Activated CD4-positive, alpha-beta T cell treated with anti-CD3 and anti-CD28 coated beads for 48 hours (primary cell): ENCODE measurements at places on chromosomes 16 and 17.
A peak's percentile ranks its signal among the peaks of the same experiment; 100 is the strongest.

DNA sequence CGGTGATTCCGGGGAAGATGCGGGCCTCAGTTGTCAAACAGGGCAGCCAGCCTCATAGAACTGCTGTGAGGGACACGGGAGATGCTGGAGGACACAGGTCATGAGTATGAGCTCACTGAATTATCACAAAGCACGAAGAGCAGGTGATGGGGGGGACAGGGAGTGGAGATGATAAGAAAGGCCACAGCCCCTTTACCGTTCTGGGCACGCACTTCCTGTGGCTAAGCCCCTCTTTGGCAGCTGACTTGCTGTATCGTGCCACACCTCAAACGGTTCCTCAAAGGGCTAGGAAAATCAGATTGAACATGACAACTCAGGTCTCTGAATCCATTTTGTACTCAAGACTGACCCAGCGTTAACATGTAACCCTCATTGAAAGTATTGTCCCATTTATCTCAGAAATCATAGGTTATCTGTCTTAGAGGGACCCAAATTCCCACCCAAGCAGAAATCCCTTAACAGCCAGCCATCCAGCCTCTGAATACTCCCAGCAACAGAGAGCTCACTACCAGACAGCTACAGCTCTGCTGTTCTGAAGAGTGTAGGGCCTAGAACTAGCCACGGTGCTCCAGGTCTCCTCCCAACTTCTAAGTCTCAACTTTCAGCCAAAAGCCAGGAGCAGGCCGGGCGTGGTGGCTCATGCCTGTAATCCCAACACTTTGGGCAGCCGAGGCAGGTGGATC lies 5.0 kb upstream of the SRL start:
- no peak for DNase-seq

GRCh38 chr17:46851029-46851741 lies at the start of gene WNT9B:
Gene WNT9B (plus strand): TSS chr17:46851583. CDS start chr17:46851639, 56 bp downstream.
- peak; percentile 28 for DNase-seq

DNA sequence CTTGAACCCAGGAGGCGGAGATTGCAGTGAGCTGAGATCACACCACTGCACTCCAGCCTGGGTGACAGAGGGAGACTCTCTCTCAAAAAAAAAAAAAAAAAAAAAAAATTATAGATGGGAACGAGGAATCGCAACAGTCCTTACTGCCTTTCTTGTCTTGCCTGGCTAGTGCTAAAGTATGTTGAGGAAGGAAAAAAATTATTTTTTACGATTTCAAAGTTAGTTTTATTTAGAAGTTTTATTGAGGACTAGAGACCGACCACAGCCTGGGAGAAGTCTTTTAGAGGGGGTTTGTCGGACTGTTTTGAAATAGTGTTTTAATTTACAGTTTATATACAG lies 15.8 kb upstream of the DNAH17 start:
- no peak for DNase-seq

GRCh38 chr17:1228781-1229348 lies 41.4 kb upstream of the BHLHA9 start:
- DNase-seq, result no peak

DNA sequence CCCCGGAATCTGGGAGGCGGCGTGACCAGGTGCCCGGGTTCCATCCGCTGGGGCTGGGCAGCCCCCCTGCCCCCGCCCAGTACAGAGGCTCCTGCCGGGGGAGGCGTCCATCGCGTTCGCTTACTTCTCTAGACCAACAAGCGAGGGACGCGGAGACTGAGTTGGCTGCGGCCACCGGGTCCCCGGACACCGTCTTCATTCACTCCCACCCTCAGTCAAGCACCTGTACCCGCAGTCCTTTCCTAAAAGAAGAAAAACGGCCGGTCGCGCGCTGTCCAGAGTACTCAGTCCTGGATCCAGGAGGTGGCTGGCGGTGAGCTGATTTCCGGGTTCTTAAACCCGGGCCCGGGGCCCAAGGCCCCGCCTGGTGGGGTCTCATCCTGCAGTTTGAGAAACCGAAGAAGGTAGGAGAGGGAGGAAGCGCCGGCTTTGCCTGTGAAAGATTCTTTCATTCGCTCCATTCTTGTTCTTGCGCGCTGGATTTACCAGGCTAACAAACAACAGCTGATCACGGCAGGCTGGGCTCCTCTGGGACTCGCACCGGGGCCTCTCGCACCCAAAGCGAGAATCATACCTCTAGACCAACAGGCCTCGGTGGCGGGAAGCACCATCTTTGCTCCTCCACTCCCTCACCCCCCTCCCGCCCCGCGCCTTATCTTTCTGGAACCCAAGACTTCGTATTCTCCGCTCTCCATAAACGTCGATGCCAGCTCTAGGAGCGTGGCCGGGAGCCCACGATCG lies 17.4 kb upstream of the OR1F1 start:
- DNase-seq, result peak; percentile 55

GRCh38 chr17:57077000-57077399 lies 8.0 kb upstream of the AKAP1 start:
- DNase-seq, result no peak

DNA sequence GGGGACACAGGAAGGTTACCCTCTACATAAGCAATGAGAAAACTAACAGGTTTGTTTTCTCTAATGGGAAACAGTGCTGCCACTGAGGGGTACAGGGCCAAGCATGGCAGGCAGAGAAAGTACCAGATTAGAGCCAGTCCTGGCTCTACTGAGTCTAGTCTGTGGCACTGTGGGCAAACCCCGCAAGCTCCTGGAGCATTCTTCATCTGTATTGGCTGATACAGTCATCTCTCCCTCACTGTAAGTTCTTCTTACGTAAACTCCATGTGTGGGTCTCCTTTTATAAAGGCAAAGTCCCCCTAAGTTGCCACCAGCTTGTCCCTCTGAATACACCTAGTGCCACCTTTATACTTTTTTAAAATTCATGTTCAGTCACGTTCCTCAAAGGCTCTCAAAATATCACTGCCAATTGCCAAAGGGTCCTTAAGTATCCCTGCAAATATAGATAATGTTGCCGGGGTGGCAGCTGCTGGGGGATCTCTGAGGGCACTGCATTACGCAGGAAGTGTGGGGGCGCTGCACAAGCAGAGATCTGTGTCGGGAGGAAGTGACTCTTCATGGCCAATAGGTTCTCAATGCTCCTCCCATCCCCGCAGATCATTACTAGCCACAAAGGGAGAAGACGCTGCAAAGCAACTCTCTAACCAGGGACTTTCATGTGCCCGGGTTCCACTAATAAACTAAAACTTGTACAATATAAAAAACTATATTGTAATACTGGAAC lies 18.8 kb downstream of the XPO6 start:
- DNase-seq, result peak; percentile 81

- no peak for DNase-seq
Observed at GRCh38 chr17:74454197-74455024, 12.0 kb upstream of the CD300A start.

DNA sequence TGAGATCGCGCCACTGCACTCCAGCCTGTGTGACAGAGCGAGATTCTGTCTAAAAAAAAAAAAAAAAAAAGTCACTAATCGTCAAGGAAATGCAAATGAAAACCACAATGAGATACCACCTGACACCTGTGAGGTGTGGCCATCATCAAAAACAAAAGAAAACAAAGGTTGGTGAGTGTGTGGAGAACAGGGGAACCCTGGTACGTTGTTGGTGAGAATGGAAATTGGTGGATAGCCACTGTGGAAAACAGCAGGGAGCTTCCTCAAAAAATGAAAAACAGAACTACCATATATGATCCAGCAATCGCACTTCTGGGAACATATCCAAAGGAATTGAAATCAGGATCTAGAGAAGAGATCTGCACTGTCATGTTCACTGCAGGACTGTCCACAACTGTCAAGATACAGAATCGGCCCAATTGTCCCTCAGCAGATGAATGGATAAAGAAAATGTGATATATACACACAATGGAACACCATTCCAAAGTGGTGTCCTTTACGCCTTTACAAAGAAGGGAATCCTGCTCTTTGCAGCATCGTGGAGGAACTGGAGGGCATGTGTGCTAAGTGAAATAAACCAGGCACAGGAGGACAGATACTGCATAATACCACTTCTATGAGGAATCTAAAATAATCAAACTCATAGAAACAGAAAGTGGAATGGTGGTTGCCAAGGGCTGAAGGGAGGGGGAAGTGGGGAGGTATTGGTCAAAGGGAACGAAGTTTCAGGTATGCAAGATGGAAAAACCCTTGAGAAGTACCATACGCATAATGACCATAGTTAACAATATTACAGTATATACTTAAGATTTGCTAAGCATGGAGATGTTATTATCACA lies 63.5 kb upstream of the PLCG2 start:
- no peak for DNase-seq

GRCh38 chr16:56048425-56049105 lies 142.7 kb upstream of the GNAO1 start:
- DNase-seq, result no peak

- no peak for DNase-seq
Observed at GRCh38 chr16:54651440-54652195, 279.0 kb upstream of the IRX5 start.

DNA sequence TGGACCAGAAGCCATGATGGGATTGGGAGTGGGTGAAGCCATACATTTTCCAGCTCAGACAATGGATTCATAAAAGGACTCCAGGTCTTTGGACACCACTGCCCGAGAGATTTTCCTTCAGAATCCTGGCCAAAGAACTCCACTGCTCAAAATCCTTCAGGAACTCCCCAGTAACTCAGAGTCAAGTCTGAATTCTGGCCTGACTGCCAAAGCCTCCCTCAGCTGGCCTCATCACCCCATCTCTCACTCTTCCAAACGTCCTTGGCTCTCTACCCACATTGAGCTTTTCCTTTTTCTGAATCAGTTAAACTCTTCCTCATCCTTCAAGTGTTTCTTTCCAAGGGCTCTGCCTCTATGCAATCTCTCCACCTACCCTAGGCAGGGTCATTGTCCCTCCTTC lies 1.2 kb upstream of the SEPTIN1 start:
- no peak for DNase-seq

GRCh38 chr16:2150418-2151187 lies 2.2 kb downstream of the RAB26 start:
- peak; percentile 39 for DNase-seq

- DNase-seq, result peak; percentile 39
Observed at GRCh38 chr16:56860226-56861020, 4.6 kb upstream of the SLC12A3 start.

GRCh38 chr17:73414171-73414955 lies 102.6 kb upstream of the CDC42EP4 start:
- no peak for DNase-seq

DNA sequence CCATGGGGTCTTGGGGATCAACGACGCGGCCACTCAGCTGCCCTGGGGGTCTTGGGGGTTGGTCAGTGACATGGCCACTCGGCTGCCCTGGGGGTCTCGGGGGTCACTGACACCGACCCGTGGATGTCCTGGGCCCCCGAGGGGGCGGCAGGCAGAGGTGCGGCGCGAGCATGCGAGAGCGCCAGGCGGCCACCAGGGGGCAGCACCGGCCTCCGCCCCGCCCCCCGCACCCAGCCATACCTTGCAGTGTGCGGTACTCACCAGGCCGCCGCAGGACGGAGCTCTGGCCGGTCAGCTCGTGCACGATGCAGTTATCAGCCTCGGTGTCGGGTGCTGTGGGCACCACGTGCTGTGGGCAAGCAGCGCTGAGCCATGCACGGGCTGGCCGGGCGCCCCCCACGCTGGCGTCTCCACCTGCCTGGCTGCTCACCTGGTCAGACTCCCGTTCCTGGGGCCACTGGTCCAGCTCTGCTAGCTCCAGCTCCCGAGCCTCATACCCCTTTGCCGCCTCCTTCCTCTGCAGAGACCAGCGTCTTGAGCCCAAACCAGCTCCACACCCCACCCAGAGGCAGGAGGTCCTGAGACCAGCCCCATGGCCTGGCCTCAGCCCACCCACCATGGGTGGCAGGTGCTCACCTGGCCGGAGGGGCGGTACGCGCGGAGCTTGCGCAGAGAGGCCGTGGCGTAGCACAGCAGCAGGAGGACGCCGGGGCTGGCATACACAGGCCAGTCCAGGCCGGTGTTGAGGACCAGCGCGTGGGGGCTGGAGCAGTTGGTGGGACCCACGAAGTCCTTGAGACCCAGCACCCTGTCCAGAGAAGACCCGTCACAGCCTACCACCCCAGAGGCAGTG lies 31.2 kb downstream of the CTU2 start:
- peak; percentile 71 for DNase-seq

- no peak for DNase-seq
Observed at GRCh38 chr16:48629016-48629415, 19.0 kb upstream of the N4BP1 start.

- no peak for DNase-seq
Observed at GRCh38 chr17:64077379-64077778, 52.6 kb downstream of the ERN1 start.

GRCh38 chr16:86953631-86954391 lies 363.4 kb downstream of the C16orf95 start:
- no peak for DNase-seq

GRCh38 chr16:12988071-12988470 lies 86.7 kb downstream of the SHISA9 start:
- DNase-seq, result no peak

- no peak for DNase-seq
Observed at GRCh38 chr17:2943981-2944380, 119.4 kb downstream of the OR1D5 start.

DNA sequence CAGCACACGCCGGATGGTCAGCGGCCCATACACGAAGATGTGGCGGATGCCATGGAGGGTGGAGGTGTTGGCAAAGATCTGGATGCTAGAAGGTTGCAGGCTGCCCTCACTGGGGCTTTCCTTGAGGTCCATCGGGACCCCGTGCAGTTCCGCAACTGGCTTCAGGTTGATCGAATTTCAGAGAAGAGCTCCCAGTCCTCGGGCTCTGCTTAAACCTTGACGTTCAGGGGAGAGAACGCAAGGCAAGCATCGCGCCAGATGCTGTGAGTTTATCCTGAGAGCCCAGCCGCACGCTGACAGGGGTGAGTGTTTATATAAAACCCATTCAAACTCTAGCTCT lies 98.7 kb upstream of the CCL2 start:
- no peak for DNase-seq

- no peak for DNase-seq
Observed at GRCh38 chr16:79698341-79698753, 97.8 kb upstream of the MAF start.

DNA sequence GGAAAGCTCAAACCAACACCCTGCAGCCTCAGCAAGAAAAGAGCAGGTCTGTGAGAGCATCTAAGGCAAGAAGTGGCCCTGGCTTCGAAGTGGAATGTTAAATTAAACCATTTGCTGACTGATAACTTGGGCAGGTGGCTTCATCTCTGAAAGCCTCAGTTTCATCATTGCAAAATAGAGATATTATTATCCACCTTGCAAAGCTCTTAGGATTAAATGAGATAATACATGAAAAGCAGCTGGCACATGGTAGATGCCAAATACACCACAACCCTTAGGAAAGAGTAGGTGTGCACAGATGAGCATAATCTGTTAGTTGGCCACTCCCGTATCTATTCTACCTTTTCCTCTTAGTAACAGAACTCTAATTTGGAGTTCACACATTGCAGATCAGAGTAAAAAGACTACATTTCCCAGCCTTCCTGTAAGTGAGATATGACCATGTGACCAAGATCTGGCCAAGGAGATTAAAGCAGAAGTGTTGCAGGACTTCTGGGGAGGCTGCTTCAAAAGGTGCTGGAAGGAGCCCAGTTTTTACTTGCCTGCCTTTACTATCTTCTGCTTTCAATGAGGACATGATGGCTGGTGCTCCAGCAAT lies 288.7 kb downstream of the SOX9 start:
- DNase-seq, result no peak

- peak; percentile 87 for DNase-seq
Observed at GRCh38 chr17:76714822-76715495, 4.2 kb upstream of the MXRA7 start.

- no peak for DNase-seq
Observed at GRCh38 chr17:30942308-30943079, 20.7 kb downstream of the ADAP2 start.
